ENCODE measurements at places on chromosomes 7 and 10.

DNA sequence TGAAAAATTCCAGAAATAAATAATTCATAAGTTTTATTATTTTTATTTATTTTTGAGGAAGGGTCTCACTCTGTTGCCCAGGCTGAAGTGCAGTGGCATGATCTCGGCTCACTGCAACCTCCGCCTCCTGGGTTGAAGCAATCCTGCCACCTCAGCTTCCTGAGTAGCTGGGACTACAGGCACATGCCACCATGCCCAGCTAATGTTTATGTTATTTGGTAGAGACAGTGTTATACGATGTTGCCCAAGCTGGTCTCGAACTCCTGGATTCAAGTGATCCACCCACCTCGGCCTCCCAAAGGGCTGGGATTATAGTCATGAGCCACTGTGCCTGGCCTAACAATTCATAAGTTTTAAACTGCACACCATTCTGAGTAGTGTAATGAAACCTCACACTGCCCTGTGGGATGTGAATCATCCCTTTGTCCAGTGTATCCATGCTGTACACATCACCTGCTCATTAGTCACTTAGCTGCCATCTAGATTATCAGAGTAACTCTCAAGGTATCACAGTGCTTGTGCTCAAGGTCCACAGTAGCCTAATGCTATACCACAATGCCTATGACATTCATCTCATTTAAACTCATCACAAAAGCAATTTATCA, 17.9 kb downstream of the RTKN2 start:
- DNase-seq, result no peak

DNA sequence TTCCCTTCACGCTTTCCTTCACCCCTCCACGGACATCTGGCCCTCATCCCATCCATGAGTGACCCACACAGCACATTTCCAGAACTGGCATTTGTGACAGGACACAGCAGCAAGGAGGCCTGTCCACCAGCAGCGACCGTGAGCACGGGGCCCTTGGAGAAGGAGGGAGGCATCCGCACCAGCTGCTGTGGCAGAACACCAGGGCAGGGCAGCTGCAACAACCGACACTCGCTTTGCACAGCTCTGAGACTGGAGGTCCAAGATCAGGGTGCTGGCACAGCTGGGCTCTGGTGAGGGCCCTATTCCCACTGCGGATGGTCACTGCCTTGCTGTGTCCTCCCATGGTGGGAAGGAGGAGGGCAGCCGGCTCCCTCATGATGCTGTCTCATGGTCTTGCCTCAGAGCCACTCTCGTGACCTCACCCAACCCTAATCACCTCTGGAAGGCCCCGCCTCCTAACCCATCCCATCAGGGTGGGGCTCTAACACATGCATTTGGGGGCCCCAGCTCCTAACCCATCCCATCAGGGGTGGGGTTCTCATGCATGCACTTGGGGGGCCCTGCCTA, 36.7 kb downstream of the PTPRN2 start:
- DNase-seq, result no peak

GRCh38 chr10:81963606-81964005, 88.6 kb downstream of the NRG3 start:
- DNase-seq, result no peak

GRCh38 chr10:106252541-106252940, 912.0 kb downstream of the SORCS1 start:
- DNase-seq, result no peak

GRCh38 chr10:31133251-31133791, 101.7 kb upstream of the ZNF438 start:
- no peak for DNase-seq

GRCh38 chr10:76021398-76021797, 590.0 kb downstream of the LRMDA start:
- DNase-seq, result no peak

GRCh38 chr10:84008878-84009277, 130.4 kb upstream of the GHITM start:
- DNase-seq, result no peak

GRCh38 chr7:90067171-90067570, 87.1 kb upstream of the STEAP1 start:
- DNase-seq, result no peak

DNA sequence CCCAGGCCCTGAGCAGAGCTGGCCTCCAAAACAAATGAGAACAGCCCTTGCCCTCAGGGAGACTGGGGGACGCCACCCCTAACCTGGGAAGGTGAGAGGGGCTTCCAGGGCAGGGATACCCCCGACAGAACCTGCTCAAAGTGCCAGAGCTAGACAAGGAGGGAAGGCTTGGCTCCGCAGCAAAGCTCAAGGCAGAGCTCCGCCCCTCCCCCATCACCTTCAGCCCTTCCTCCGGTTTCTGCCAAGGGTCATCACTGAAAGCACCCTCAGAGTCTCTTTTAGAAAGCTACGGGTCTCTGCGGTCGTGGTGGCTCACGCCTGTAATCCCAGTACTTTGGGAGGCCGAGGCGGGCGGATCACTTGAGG, 73.4 kb upstream of the CUX1 start:
- DNase-seq, result no peak

GRCh38 chr10:132834891-132835847, 49.2 kb upstream of the NKX6-2 start:
- DNase-seq, result no peak

- peak; percentile 1 for DNase-seq
Observed at GRCh38 chr7:150879345-150879744, 27.0 kb downstream of the AOC1 start.

GRCh38 chr7:36037121-36037662, 115.9 kb upstream of the EEPD1 start:
- peak; percentile 56 for DNase-seq

- no peak for DNase-seq
Observed at GRCh38 chr10:84331091-84331490, 2.7 kb downstream of the CCSER2 start.

- no peak for DNase-seq
Observed at GRCh38 chr10:77771450-77771849, 133.8 kb upstream of the KCNMA1 start.

- peak; percentile 56 for DNase-seq
Observed at GRCh38 chr10:48309711-48310226, 3.3 kb downstream of the MAPK8 start.

- DNase-seq, result no peak
Observed at GRCh38 chr10:101993221-101993620, 62.8 kb downstream of the ARMH3 start.

DNA sequence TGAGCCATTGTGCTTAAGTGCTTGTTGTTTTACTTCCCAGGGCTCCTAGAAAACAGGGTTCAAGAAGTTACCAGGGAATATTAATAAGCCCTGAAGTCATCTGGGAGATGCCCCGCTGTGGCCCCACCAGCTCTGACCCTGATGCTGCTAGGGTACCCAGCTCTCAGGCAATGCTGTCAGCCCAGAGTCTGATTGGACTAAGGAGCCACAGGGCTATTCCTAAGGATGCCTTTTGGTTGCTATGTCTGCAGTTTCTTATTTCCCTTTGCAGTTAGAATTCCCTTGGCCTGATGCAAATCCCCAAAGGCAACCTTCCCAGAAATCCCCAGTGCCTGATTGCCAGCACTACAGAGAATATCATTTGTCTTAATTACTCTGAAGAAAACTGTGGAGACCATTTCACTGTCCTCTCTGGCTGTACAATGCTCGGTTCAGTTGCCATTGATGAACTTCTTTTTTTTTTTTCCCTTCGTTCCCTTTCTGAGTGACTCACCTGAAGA, 236.7 kb upstream of the KMT2E start:
- no peak for DNase-seq

GRCh38 chr10:118629211-118629610, 33.8 kb upstream of the PRLHR start:
- DNase-seq, result peak; percentile 42

DNA sequence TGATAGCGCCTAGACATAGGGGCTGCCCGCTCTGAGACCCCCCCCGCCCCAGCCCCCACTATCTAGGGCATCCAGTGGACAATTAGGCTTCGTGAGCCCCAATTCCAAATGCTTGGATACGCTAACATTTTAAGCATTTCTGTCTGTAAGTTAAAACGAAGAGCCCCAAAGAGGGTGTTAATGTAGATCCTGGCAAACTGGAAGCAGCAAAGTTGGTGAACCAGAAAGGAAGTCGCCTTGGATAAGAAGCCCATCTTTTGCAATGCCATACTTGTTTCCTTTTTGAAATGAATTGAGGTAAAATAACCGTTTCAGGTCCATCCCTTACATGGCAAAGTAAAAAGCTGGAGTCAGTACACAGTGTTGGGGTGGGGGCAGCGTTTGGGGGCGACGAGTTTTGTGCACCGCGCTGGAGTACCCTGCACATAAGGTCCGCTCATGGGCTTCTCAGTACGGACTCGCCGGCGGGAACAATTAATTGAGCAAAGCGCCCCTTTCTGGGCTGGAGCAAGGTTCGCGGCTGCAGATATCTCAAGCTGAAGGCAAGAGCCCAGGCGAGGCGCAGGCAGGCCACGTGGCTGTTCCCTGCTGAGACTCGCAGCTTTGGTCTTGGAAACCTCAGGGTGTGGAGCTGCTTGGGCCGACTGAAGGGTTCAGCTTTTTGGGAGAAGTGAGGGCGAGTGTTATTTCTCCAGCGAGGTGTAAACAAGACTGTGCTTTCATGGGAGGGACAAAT, 1.4 kb upstream of the TWIST1 start:
- no peak for DNase-seq

DNA sequence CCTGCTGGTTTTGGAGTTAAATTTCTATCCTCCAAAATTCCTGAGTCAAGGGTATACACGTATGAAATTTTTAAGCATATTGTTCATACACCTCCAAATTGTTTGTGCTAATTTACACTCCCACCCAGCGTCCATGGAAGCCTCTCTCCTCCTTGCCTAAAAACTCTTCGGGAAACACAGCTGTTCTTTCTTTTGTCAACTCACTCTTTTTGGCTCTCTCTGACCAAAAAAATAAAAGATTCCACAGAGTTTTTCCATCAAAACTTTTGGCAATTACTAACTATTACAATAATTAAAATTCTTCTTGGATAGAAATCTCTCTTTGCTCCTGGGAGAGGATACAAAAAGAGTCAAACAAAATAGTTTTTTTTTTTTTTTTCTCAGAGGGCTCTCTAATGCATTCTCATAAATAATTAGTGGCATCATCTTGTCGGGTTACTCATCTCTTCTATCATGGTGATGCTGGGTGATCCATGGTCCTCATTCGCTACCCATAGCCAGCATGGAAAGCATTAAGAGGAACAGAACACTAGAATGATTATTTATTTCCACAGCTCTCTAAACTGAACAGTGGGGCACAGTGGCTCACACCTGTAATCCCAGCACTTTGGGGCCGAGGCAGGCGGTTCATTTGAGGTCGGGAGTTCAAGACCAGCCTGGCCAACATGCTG, 310.7 kb downstream of the SFMBT2 start:
- no peak for DNase-seq

GRCh38 chr10:33716501-33717267, 382.2 kb upstream of the NRP1 start:
- no peak for DNase-seq

DNA sequence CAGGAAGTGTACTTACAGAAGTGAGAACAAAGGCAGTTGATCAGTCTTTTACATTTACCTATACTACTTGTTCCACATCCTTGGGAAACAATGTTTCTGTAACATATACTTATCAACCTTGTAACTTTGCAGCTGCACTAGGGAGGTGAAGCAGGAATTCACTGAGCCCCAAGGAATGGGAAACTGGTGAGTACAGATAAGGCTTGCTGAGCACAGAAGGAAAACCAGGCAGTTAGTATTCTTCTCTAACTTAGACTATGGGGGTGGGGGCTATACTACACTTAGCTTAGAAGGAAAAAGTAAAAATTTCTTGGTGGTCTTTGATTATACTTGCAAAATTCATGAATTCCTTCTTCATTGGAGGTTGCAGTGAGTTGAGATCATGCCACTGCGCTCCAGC, 6.9 kb upstream of the ZNF33A start:
- no peak for DNase-seq

DNA sequence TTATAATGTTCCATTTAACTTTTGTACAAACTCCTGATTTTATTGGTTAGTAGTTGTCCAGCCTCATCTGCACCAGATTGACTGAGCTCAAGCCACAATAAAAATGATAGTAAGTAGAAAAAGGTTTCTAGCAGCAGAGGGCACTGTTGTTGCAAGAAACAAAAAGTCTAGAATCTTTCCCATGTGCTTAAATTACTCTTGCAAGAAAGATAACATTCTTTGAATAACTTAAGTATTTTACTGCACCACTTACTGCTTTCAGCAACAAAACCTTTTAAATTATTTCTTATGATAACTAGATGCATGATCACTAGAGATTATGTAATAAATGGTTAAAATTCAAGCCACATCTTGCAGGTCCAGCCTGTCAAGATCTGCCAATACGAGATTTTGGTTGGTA, 27.0 kb downstream of the LMOD2 start:
- peak; percentile 49 for DNase-seq

DNA sequence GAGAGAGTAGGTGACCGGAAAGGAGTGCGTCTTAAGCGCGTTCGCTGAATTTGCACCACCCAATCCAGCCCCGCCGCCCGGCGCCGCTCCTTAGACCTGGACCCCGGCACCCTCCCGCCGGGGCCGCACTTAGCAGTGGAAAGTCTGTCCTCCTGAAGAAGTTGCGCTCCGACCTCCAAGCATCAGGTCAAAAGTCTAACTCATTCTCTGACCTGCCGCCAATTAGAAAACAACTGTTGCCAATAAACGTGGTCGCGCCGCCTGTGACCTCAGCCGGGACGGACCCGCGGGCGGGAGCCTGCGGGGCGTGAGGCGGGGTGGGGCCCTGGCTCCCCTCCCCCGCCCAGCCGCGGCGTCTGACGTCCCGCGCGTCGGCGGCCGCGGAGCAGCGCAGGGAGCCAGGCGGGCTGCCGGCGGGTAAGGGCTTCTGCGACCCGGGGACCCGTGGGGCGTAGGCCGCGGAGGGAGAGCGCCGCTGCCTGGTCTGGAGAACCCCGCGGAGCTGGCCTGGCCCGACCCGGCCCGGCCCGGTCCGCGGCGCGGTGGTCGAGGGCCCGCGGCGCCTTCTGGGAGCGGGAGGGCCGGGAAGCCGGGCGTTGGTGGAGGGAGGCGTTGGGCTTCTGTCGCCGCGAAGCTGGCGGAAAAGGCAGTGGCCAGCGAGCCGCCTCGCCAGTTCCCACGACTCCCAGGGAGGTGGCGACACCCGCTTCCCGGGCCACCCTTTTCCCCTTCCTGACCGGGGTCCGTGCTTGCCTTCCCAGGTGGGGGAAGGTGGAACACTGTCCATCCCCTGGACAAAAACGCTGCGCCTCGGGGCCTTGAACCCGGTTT, at the start of gene BCAP29:
BCAP29 (plus strand) TSS at position 362 of the 831 bp plus-strand sequence. CDS start 527 bp downstream, outside the sequence.
- peak; percentile 75 for DNase-seq

GRCh38 chr10:116974456-116975005, 30.5 kb downstream of the SHTN1 start:
- DNase-seq, result peak; percentile 64
